ENCODE measurements at places on chromosomes 1 and 21.
A peak's percentile ranks its signal among the peaks of the same experiment; 100 is the strongest.

- no peak for DNase-seq
Observed at GRCh38 chr1:100440075-100440809, 87.9 kb downstream of the CDC14A start.

GRCh38 chr1:43592051-43592665 lies 57.8 kb upstream of the KDM4A start:
- no peak for DNase-seq

DNA sequence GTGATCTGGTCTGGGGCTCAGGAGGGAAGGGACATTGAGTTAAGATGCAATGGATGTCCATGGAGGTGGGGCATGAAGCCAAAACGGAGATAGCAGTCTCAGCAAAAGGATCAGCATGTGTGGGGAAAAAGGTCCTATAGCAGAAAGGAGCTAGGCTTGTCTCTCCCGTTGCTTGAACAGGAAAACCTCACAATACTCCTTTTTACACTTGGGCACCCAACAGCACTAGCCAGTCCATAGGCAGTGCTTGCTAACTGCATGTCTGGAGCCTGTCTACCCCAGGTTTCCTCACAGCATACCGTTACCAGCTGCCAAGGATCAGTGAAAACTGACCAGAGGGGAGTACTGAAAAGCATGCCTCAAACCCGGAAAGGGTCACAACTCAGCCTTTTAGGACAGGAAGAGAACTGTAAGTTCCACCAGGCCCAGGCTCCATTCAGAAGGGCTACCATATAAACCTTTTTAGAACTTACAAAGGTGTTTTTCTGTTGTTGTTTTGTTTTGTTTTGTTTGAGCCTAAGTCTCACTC lies 78.6 kb downstream of the JAK1 start:
- no peak for DNase-seq

GRCh38 chr1:150142083-150142482 lies 7.6 kb upstream of the PLEKHO1 start:
- no peak for DNase-seq

- no peak for DNase-seq
Observed at GRCh38 chr1:174247472-174247871, 88.2 kb downstream of the RABGAP1L start.

- DNase-seq: no peak
Observed at GRCh38 chr1:33735624-33736023, 128.3 kb upstream of the HMGB4 start.

DNA sequence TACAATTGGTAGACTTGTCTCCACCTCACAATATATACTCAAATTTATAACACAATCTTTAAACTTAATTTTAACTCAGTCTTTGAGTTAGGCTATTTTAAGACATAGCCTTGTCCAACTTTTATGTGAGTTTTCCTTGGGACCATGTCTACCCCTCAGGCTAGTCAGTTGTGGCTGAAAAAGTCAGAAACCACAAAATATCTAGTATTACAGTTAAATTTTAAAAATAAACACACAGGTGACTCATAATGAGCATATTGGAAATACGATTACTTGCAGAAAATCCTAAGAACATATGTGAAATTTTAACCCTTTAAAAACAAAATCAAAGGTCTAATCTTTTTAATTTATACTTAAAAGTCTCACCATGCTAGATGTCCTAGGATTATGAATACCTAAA lies 4.8 kb upstream of the ASB17 start:
- DNase-seq: no peak

GRCh38 chr21:45432575-45433255 lies 27.8 kb downstream of the COL18A1 start:
- no peak for DNase-seq

DNA sequence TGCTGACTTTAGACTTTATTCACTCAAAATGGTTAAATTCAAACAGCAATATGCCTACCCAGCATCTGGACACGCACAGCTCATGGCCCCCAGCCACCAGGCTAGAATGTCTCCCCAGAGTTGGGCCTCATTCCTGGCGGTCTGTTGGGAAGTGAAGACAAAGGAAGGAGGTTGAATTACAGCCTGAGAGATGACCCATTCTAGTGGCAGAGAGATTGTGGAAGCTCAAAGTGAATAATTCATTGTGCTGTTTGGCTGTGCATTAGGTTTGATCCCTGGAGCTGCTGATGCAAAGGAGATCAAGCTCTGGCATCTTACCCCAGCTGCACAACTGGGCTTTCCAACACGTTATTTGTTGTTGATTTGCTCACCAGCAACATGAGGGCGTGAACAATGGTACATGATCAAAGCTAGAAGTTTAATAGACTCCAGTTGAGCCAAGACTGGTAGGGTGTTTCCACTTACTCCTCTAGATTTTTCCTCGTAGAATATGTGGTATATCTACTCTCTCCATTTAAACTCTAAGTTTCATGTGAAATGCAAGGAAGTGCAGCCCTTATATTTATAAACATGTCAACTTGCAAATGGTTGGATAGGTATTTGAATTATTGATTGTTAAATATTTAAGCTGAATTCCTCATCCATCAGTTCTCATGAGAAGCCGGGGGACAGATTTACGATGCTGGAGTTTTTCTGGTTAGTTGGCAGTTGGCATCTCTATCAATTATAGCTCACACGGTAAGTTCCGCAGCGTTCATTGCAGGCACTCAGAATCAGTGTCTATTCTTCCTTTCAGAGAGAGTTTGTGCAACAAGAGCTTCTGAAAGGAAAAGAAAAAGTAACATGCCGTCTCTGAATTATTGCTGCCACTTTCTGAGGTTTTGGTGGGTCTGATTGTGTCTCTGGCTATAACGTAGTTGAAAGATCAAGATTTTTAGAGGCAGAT lies 222.7 kb downstream of the TM2D1 start:
- DNase-seq: no peak

DNA sequence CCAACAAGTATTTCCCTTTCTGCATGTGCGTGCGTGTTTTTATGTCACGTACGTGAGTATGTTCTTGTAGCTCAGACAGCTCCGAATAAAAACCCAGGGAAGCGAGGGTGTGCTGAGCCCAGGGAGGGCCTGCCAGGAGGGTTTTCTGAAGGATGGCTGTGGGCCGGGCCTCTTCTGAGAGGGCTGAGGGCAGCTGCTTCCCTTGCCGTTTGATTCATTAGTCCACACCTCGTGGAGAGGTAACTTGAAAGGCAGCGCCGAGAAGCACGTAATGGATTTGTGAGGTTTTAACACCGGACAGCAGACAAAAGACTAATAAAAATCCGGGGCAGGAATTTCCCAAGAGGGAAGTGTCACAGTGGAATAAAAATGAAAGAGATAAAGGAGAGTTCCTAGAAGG lies 29.5 kb downstream of the CD247 start:
- no peak for DNase-seq

GRCh38 chr1:13662493-13662892 lies 37.5 kb upstream of the PRDM2 start:
- no peak for DNase-seq

DNA sequence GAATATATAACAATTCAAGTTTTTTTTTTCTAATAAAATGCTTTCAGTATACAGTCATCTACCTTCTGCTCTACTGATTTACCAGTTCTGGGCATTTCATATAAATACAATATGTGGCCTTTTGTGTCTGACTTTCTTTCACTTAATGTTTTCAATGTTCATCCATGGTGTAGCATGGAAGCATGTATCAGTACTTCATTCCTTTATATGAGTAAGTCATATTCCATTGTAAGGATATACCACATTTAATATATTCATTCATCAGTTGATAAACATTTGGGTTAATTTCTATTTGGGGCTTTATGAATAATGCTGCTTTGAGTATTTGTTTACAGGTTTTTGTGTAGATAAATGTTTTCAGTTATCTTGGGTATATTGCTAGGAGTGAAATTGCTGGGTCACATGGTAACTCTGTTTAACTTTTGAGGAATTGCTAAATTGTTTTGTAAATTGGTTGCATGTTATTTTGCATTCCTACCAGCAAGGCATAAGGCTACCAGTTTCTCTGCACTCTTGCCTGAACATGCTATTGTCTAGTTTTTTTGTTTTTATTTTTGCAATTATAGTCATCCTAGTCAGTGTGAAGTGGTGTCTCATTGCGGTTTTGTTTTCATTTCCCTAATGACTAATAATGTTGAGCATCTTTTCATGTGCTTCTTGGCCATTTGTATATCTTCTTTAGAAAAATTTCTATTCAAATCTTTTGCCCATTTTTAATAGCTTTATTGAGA lies 206.1 kb downstream of the TM2D1 start:
- no peak for DNase-seq

DNA sequence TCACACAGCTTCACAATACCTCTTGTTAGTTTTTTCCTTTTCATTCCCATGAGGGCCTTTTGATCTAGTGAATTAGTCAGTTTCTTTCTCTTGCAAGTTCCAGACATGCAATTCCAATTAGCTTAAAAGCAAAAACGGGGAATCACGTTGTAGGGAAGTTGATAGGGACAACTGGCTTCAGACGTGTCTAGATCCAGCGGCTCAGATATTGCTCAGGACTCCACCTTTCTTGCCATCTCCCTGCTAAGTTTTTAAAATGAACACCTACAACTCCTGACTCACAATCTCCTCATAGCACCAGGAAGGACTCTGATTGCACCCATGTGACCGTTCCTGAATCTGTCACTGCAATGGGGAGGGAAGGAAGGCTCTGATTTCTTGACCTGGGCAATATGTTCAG lies 63.8 kb upstream of the ARHGAP29 start:
- DNase-seq: no peak

- DNase-seq: peak; percentile 31
Observed at GRCh38 chr21:41927727-41928409, 25.9 kb downstream of the C2CD2 start.

DNA sequence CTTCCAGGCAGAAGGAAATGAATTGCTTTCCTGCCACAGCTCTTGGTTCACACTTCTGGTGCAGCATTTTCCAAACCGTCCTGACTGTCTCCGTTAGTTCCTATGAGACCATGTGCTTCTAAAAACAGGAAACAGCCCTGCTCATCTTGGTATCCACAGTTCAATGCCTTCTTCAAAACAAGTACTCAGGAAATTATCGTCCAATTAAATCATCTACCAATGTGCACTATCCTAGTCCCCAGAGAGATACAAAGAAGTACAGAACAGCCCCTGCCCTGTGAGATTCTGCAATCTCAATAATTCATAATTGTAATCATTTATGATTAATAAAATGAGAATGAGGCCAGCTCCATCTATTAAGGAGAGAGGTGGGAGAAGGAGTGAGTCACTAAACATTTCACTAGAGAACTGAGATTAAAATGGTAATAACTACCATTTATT lies 11.2 kb downstream of the CLEC20A start:
- DNase-seq: no peak

- DNase-seq: no peak
Observed at GRCh38 chr1:24426744-24427544, 11.3 kb downstream of the NIPAL3 start.

- no peak for DNase-seq
Observed at GRCh38 chr1:6392809-6393399, 663 bp downstream of the ACOT7 start.

- DNase-seq: no peak
Observed at GRCh38 chr1:48873944-48874343, 97.3 kb upstream of the BEND5 start.

DNA sequence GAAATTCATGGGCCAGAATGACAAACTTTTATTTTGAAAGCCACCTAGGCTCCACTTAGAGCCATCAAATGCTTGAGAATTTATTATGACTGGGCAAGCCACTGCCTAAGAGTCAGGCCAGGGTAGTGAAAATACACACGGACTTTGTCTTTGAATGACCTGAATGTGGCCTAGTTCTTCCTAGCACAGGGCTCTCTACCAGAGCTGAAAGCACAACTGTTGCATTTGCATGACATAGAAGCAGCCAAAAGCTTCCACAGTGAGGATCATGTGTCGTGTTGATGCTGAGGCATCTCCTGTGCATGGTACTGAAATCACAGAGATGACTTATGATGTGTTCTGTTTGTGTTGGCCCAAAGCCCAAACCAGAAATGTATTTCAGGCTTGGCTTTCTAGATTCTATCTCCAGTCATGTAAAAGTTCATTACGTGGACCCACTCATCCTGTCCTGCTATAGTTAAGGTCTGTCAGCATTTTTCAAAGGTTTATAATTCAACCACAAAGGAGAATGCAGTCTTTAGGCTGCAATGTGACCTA lies 164.0 kb upstream of the UBE2U start:
- DNase-seq: no peak

DNA sequence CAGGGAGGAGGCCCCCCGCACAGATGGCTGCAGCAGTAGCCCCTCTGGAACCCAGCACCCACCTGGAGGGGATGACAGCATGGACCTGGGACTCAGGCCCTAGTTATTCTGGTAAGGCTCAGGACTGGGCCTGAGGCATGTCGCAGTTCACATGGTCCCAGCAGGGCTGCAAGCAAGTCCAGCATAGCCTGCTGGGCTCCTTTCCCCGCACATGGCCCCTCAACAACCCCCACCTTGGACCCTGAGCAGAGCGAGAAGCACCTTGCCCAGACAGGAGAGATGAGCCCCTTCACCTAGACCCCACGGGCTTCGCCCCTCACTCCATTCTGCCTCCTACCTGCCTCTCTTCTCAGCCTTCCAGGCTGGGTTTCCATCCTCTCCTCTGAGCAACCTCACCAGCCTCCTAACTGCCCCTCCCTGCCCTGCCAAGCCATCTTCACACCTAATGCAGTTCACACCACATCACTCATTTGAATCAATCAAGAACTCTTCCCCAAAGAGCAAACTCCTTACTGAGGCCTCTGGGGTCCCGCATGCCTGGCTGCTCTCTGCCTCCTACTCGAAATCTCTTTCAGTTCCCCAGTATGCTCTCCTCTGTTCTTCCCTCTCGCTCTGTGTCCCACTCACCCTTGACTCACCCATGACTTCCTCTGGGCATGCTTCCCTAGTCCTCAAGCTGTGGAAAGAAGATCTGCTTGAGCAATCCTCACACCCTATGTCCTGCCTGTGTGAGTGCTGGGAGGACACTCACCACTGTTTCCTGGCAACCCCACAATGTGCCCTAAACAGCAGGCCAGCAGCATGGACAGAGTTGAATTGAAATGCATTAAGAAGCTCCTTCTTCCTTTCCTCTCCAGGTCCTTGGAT lies 9.4 kb upstream of the THEMIS2 start:
- no peak for DNase-seq

DNA sequence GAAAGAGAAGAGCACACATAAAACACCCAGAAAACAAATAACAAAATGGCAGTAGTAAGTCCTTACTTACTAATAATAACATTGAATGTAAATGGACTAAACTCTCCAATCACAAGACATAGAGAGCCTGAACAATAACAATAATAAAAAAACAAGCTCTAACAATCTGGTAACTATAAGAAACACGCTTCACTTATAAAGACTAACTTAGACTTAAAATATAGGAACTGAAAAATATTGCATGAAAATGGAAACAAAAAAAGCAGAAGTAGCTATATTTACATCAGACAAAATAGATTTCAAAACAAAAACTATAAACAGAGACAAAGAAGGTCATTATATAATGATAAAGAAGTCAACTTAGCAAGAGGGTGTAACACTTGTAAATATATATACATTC lies 83.1 kb upstream of the LYPLAL1 start:
- no peak for DNase-seq

GRCh38 chr1:169427081-169427641 lies at the start of gene CCDC181:
Gene CCDC181 (minus strand): TSS chr1:169427474. CDS start chr1:169424927, 2,547 bp downstream.
- DNase-seq: no peak

DNA sequence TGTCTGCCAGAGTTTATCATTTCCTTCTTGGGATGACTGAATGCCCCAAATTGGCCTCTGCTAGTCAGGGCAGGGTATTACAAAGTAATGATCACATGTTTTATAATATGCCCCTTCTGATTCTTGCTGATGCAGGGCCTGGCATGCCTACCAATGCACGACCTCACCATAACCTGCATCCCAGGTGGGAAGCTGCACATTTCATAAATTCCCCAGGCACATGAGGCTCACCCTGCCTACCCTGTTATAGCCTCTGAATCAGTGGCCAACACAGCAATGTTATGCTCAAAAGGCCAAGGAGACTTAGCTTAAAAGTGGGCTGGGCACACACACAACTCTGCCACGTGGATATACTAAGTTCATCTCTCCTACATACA lies 28.0 kb upstream of the XPR1 start:
- no peak for DNase-seq
